ENCODE measurements at places on chromosomes 3 and 15. TPM values are rescaled to one million over a fixed set of nuclear protein-coding genes. Genes with fewer than 3 reads are reported as not detected.

DNA sequence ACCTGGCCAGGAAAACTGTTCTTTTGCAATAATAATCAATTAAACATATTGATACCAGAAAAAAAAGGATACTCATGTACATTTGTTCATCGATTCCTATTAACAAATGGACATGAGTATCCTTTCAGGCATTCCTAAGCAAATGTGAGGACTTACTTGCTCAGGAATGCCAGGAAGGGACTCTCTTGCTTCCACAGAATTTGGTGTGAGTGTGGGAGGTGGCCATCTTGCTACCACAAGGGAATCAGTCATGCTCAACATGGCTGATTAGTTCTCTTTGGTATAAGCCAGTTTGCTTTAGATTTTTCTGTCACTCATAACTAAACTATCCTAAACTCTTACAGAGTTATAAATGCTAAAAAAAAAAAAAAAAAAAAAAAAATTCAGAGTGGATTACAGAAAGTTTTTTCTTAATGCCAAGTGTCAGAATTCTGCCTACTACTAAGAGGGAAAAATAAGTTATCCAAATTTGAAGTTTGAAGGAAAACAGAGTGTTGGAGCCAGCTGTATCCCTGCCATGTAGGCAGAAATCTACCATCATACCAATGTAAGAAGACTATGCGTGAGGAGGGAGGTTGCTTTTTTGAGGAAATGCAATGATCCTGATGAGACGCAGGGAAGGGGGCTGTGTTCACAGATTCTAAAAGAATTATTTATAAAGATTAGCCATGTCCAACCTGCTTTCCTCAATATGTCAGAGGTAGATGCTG lies 98.7 kb downstream of the PLD1 start:
- no peak for DNase-seq

- DNase-seq = no peak
Measured at GRCh38 chr3:12194209-12194608, 35.5 kb upstream of the TIMP4 start.

GRCh38 chr3:115321400-115321805 lies 174.3 kb upstream of the ZBTB20 start:
- DNase-seq = no peak

- no peak for DNase-seq
Measured at GRCh38 chr3:149061776-149062175, 24.6 kb downstream of the HLTF start.

DNA sequence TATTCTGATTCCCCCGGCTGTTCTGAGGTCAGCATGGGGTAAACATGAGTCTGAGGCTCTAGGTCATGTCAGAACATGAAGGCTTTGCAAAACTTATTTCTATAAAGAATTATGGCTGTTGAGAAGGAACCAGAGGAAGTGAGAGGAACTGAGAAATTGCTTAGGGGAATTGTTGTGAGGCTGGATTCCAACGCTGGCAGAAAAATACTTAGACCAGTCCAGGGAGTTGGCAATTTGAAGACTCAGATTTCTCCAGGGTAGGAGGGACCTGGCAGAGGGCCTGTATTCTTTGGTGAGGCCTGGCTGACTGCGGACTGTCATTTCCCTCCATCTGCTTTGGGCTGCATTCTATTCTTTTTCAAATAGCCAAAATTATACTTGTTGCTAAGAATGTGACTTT lies 155.5 kb downstream of the PLD1 start:
- no peak for DNase-seq

DNA sequence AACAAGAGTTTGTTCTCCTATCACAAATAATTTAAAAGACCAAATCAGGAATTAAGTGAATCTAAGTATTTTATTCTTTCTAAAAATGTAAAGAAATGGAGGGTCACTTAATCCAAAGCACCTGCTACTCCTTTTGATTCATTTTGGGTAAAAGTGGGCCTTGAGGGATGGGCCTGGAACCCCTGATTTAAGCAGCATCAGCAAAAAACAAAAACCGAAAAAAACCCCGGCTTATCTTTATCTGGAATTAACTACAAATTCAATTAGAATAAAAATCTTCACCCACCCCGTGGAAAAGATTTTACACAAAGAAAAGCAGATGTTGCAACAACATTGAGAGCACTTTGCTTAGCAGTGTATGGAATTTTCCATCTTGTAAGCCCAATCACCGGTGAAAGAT lies 1018.2 kb downstream of the MCTP2 start:
- no peak for DNase-seq

GRCh38 chr3:181174676-181175233 lies 185.2 kb upstream of the DNAJC19 start:
- no peak for DNase-seq

DNA sequence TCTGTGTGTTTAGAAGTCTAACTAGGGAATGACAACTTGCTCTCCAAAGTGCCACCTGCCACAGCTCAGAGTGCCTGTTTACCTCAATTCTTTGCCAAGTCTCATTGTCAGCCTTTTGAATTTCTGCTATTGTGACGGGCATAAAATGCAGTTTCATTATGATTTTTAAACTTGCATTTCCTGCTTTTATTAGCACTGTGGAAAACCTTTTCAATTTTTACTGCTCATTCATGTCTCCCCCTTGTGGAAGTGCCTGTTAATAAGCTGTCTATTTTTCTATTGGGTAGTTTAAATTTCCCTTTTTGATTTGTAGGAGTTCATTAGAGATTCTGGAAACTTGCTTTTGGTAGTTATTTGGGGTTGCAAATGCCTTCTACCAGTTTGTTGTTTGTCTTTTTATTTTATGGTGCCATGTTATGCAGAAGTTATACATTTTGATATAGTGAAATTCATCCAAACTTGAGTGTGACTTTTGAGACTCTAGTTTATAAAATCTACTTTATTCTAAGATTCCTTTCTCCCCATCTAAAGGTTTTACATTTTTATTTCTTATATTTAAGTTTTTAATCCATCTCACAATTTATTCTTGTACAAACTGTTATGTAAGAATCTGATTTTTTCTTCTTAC lies 53.9 kb upstream of the FRMD4B start:
- DNase-seq = no peak

DNA sequence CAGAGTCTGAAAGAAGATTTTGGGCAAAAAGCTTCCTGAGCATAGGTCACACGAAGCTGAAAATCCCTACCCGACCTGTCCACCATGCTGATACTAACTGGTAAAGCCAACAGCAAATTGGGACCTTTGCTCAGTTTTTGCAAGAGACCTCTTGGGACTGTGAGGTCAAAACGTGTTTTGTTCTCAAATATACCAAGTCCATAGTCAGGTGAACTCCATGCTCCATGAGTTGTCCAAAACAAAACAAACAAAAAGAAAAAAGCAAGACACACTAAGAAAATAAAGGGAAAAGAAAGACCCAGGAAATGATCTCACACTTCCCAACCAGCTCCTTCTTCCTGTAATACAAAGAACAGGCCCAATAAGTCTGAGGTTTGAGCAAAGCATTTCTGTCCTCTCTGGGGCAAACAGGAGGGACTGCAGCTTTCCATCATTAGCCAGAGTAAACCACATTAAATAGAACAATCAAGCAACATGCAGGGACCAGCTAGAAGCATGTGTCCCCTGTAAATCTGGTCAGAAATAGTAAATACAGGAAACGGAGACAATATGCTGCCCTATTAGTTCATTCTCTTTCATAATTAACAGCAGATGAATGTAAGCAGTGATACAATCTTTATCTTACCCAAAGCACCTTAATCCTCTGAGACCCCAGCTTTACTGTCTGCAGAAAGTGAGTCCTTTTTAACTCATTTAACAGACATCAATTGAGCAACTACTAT lies 125.0 kb upstream of the LIPC start:
- no peak for DNase-seq

DNA sequence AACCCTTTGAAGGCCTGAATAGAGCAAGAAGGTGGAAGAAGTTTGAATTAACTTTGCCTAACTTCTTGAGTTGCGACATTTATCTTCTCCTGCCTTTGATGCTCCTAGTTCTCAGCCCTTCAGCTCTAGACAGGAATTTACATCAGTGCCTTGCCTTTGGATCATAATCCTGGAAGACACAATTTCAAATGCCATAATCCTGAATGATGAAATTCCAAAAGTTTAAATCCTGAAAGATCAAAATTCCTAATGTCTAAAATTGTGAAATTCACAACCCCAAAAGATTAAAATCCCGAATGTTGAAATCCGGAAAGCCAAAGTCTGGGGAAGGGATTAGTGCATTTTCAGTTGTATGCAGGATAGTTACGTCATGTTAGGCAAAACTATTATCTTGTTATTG lies 166.6 kb upstream of the PDZRN3 start:
- DNase-seq = no peak

GRCh38 chr3:87414271-87414670 lies 137.9 kb upstream of the POU1F1 start:
- DNase-seq = no peak

GRCh38 chr3:27758083-27758482 lies 36.0 kb upstream of the EOMES start:
- DNase-seq = no peak

DNA sequence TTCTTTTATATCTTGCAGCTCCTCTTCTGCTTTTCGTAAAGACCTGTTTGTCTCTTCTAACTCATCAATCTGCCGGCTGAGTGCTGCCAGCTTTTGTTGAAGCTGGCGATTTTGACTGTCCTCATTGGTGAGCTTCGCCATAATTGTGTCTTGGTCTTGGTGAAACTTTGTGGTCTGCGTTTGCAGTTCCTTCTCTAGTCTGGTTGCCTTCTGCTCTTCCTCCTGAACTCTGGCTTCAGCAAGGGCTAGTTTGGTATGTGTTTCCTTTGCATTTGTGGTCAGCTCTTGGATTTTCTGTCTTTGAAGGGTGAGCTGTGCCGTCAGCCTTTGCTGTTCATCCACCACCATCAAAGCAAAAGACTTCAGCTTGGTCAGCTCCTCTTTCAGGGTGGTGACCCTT lies 32.9 kb downstream of the CMSS1 start:
- no peak for DNase-seq

GRCh38 chr3:8873740-8874139 lies 89.5 kb downstream of the RAD18 start:
- no peak for DNase-seq

DNA sequence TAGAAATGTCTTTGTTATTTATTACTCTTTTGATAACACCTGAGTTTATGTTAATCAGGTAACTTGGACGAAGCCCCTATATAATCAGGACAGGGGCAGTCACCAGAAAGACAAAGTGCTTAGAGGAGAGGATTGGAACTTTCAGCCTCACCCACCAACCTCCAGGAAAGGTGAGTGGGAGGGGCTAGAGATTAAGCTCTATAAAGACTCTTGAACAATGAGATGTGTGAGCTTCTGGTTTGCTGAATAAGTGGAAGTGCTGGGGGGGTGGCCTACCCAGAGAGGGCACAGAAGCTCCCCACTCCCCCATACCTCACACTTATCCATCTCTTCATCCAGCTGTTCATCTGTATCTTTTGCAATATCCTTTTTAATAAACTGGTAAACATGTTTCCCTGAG lies 73.9 kb downstream of the TTBK2 start:
- DNase-seq = no peak

GRCh38 chr3:108122276-108122675 lies 31.4 kb upstream of the CD47 start:
- no peak for DNase-seq

DNA sequence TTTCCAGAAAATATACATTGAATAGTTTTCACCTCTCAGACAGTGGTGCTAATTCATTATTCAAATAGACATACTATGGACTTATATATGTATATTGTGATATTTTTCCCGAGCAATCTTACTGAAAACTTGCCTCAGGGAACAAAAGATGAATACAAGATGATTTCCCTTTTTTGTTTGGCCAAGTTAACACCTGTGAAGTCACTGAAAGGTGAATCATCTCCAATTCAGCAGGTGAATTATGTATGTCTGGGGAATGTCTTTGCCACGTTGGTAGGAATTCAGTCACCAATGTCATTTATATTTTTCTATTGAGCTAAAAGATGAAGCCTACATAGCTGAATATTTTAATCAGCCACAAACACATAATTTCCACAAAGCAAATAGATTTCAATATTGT lies 88.2 kb downstream of the GPR156 start:
- no peak for DNase-seq

GRCh38 chr15:93212578-93212977 lies 123.6 kb upstream of the RGMA start:
- DNase-seq = no peak

DNA sequence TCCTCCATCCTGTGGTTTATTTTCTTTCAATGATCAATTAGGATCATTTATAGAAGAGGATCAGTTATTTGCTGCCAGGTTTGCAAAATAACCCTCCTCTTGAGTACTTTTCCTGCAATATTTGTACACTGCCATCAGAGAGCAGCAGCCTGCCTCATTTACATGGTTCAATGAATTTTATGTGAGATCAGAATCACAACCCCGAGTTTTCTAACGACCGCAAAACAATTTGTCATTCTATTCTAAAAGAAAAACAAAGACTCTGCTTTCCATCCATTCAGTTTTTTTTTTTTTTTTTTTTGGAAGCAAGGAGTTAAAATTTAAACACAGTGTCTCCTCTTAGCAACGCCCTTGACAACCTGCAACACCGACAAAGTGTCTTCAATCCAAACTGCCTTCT lies 146.9 kb downstream of the RAB11A start:
- DNase-seq = no peak

GRCh38 chr15:74857671-74858368 lies 14.9 kb upstream of the ULK3 start:
- DNase-seq = no peak

- no peak for DNase-seq
Measured at GRCh38 chr3:190532731-190533203, 18.9 kb downstream of the IL1RAP start.

DNA sequence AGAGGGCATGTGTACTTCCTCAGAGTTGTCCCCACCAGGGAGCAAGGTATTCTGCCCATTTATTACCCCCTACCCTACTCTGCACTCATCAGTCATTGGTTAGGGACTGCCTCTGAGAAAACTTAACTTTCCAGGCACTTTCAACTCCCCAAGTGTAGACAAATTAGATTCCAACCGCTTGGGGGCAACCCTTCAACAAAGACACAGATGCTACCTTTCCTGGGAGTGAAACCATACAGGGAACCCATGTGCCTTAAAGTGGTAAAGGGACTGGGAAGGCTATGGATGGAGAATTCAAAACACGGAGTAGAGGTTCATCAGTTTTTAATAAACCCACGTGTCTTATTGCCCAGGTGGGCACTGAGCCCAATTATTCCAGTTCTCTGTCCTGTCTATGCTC lies 19.4 kb upstream of the UBE2E2 start:
- no peak for DNase-seq

GOLGA6L7 gene
- not detected for total RNA-seq

PTH1R gene
- total RNA-seq = not detected

ADPRH gene
- total RNA-seq = 1.8 TPM

THPO gene
- total RNA-seq = not detected

SQOR gene
- total RNA-seq = 99.1 TPM

POPDC2 gene
- 1.7 TPM for total RNA-seq

P2RY1 gene
- total RNA-seq = 0.17 TPM

SH2D7 gene
- total RNA-seq = not detected

Measured in activated CD4-positive, alpha-beta T cell treated with anti-CD3 and anti-CD28 coated beads, Interleukin-2, amount 10 ng/mL, durations not matched to agents 7 days and 5 days (primary cell).